Mesenchymal stem cell (in vitro differentiated cells and primary cell): ENCODE measurements at places on chromosomes 12 and 14.
A peak's percentile ranks its signal among the peaks of the same experiment; 100 is the strongest.

GRCh38 chr12:49843411-49843810 is 505 bp upstream of the BCDIN3D start:
- no peak for DNase-seq

DNA sequence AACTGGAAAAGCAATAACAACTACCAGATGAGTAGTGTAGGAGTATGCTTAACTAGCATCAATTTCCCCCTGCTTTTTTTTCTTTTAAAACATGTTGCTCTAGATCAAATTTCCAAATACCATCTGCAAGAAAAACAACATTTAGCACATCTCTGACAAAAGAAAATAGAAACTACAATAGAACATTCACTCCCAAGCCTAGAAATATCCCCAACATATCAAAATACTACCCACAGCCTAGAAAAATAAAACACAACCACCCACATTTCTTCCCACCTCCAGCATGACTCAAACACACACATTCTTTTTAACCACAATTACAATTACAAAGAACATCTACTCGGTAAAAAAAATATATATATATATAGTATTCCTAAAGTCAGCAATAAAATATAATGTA is 120.0 kb downstream of the PPFIA2 start:
- DNase-seq, result no peak

GRCh38 chr14:87252103-87252502 is 740.9 kb downstream of the GALC start:
- DNase-seq, result peak; percentile 51

- peak; percentile 4 for DNase-seq
Observed at GRCh38 chr14:104206281-104206904, 68.0 kb downstream of the KIF26A start.

DNA sequence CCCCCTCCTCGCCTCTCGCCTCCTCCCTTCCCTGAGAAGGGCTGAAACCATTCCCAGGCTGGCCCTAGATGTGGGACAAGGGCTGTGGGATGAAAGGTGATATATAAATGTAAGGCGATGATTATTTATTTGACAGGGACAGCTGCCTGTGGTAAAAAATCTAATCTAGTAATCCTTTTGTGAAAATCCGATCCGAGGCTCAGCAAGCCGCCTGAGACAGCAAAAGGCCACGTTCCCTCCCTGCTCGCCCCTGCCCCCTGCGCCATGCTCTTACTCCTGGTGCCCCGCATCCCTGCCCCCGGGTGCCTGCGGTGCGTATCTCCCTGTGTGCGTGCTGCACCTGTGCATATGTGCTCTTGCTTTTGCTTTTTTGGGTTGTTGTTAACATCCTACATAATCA is 65.2 kb downstream of the TSPAN9 start:
- no peak for DNase-seq

- DNase-seq, result no peak
Observed at GRCh38 chr14:22341049-22341448, 248.0 kb downstream of the DAD1 start.

GRCh38 chr12:98403385-98403784 is 112.0 kb upstream of the TMPO start:
- no peak for DNase-seq
